Chondrocyte (in vitro differentiated cells): ENCODE measurements at places on chromosomes 12 and 14. TPM values are rescaled to one million over a fixed set of nuclear protein-coding genes. Genes with fewer than 3 reads are reported as not detected.

The FAM90A1 gene
- total RNA-seq: not detected in 3 replicates

- no peaks in the 10 kb centered on the region for H3K36me3 ChIP-seq
- H3K27me3 ChIP-seq: peaks cover 76% of the 10 kb centered on the region
- no peak overlapping the region for H3K27ac ChIP-seq
- H3K4me1 ChIP-seq: peaks cover 18% of the 10 kb centered on the region
Measured at GRCh38 chr12:113472191-113473121, 785 bp upstream of the LHX5 start.

DNA sequence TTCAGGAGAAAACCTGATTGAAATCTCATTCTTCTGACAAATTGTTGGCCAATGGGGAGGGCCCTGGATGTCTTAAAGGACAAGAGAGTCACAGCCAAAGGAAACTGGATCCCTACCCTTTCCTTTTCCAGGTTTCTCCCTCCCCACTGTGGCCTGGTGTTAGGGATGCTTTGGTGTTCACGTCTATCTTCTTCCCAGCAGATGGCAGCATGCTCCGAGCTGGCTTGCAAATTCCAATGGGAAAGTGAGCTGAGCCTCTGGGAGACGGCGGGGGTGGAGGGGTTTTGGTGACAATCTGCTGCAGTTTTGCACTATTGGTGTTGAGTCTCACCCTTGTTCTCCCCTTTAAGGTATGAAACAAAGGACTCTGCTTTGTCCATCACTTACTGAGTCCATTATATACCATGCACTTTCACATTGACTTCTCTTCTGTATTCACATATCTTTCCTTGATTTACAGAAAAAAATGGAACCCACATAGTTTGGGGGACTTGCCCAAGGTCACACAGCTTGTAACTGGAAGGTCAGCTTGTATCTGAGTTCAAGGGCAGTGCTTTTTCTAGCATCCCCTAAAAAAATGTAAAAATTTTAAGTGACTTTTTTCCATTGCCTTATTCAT, 39.3 kb downstream of the CCDC177 start:
- no peaks in the 10 kb centered on the region for H3K4me1 ChIP-seq
- DNase-seq: no peak
- H3K4me3 ChIP-seq: no peak overlapping the region

- H3K27me3 ChIP-seq: no peaks in the 10 kb centered on the region
- H3K4me3 ChIP-seq: no peak overlapping the region
- peaks cover 1% of the 10 kb centered on the region for H3K36me3 ChIP-seq
- DNase-seq: no peak
- H3K27ac ChIP-seq: no peak overlapping the region
Measured at GRCh38 chr14:72883961-72884360, 9.9 kb downstream of the DPF3 start.

- peaks cover 4% of the 10 kb centered on the region for H3K36me3 ChIP-seq
- peaks cover 37% of the 10 kb centered on the region for H3K4me1 ChIP-seq
- H3K4me3 ChIP-seq: peak overlapping the region; percentile 66
- H3K27ac ChIP-seq: no peak overlapping the region
Measured at GRCh38 chr12:57609781-57610553, 1.3 kb upstream of the ARHGEF25 start.
